ENCODE measurements at places on chromosomes 16 and 17.
A peak's percentile ranks its signal among the peaks of the same experiment; 100 is the strongest.

GRCh38 chr16:70756071-70756470 is 44.9 kb downstream of the VAC14 start:
- no peak for DNase-seq

- DNase-seq = no peak
Measured at GRCh38 chr16:70730031-70730430, 44.2 kb upstream of the MTSS2 start.

- DNase-seq = no peak
Measured at GRCh38 chr16:86126891-86127290, 227.9 kb downstream of the IRF8 start.

- DNase-seq = no peak
Measured at GRCh38 chr17:64627797-64628196, 34.3 kb downstream of the SMURF2 start.

DNA sequence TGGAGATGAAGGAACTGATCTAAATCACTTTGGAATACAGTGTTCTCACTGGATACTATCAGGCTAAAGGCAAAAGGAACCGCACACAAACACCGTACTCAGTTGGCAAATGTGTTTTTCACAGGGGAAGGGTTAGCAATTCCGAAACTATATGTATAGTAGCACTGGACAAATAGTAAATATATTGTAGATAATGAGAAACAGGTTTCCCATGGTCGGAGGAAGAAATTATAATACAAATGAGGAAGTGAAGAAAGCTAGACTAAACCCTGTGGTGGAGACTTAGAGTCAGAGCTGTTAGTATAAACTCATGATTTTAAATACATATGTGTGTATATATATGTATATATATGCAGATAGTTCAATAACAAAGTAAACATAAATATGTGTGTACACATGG is 414.1 kb upstream of the SALL1 start:
- DNase-seq = no peak

DNA sequence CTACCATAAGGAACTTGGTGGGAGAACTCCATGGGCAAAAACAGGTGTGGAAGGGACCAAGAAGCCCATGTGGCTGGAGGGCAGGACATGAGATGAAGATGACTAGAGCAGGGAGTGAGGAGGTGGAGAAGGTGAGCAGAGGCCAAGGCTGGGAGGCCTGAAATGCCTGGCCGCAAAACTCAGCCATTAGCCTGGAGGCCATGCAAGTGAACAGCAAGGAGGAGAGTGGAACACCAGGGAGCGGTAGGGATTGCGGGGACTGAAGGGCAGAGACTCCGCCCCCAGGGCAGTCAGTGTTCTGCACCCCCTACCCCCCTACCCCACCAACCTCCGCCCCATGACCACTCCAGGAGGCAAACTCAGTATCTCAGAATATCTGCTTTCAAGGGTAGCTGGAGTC is 17.0 kb downstream of the BCL7C start:
- no peak for DNase-seq

DNA sequence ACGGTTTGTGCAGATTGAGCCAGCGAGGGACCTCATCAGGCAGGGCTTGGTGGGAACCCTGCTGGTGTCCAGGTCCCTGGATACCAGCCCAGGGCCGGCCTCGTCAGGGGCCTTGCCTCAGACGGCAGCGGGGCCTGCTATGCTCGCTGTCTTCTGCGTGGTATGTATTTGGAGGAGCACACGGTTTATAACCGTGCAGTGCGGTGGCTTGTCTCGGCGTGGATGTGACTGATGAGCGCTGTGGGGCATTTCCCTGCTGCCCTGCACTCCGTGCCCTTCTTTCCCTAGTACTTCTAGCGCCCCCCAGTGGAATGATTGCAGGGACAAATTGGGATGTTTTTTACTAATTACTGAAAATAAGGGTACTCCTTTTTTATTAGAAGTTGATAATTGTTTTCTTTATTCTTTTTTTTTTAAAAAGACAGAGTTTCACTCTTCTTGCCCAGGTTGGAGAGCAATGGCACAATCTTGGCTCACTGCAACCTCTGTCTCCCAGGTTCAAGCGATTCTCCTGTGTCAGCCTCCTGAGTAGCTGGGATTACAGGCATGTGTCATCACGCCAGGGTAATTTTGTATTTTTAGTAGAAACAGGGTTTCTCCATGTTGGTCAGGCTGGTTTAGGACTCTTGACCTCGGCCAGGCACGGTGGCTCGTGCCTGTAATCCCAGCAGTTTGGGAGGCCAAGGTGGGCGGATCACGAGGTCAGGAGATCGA is 15.3 kb downstream of the TBCD start:
- DNase-seq = no peak

DNA sequence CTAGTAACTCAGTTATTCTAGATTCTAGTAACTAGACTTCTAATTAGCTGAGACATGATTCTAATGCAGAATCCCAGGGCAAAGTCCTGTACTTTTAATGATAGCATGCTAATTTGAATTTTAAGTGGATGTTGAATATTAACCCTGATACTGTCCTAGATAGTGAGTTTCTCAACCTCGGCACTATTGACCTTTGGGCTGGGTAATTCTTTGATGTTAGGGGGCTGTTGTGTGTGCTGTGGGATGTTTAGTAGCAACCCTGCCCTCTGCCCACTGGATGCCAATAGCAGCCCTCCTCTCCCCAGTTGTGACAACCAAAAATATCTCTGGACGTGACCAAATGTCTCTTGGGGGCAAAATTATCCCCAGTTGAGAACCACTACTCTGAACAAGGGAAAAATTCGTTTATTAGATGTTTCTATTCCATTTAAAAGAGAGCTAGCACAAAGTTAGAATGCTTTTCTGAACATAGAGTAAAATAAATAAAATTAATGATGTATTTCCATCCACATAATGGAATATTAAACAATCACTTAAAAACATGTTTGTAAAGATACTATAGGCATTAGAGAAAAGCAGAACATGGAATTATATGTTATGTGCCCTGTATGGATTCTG is 30.2 kb downstream of the SALL1 start:
- DNase-seq = peak; percentile 20

DNA sequence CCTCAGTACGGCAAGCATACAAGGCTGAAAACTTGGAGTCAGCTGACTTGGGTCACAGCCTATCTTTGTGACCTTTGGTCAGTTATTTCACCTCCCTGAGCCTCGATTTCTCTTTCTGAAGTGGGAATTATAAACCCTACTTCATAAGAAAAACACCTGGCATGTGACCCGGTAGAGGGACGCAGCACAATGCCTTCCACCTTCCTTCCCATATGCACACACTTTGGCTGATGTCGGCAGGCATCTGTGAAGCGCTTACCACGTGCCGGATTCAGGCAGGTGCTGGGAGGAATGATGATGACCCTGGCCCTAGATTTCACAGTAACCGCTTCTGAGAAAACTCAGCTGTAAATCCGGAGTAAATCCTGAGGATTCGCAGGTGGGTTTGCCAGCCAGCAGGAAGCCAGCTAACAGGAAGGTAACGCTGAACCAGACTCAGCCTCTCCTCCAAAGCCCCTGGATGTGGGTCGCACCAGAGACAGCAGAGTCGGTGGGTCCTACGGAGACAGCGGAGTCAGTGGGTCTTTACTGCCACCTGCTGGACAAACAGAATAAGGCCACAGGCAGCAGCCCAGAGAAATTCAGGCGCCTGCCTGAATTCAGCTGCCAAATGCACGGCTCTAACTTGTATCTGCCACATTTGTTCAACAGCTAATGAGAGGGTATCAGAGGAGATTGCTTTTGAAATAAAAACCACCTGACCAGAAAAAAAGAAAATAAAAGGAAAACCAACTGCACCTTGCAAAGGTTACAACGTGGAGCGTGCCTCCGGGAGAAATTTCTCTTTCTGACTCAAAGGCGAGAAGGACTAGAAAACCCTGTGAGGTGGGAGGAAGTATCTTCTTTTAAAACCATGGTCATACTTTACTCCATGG is 16.6 kb downstream of the COPRS start:
- no peak for DNase-seq

- no peak for DNase-seq
Measured at GRCh38 chr16:29804020-29804419, 2.3 kb upstream of the MAZ start.

- no peak for DNase-seq
Measured at GRCh38 chr17:80055597-80055996, 19.2 kb downstream of the CCDC40 start.

GRCh38 chr17:59892924-59893675 is at the start of the genes RPS6KB1 and TUBD1:
Gene RPS6KB1, plus strand, starts transcription at chr17:59893121. Its CDS starts 64 bp downstream, at chr17:59893185.
Gene TUBD1, minus strand, starts transcription at chr17:59892943. Its CDS starts 1,941 bp downstream, at chr17:59891002.
- DNase-seq = peak; percentile 97

- DNase-seq = no peak
Measured at GRCh38 chr17:50927287-50927686, 61.1 kb upstream of the TOB1 start.

DNA sequence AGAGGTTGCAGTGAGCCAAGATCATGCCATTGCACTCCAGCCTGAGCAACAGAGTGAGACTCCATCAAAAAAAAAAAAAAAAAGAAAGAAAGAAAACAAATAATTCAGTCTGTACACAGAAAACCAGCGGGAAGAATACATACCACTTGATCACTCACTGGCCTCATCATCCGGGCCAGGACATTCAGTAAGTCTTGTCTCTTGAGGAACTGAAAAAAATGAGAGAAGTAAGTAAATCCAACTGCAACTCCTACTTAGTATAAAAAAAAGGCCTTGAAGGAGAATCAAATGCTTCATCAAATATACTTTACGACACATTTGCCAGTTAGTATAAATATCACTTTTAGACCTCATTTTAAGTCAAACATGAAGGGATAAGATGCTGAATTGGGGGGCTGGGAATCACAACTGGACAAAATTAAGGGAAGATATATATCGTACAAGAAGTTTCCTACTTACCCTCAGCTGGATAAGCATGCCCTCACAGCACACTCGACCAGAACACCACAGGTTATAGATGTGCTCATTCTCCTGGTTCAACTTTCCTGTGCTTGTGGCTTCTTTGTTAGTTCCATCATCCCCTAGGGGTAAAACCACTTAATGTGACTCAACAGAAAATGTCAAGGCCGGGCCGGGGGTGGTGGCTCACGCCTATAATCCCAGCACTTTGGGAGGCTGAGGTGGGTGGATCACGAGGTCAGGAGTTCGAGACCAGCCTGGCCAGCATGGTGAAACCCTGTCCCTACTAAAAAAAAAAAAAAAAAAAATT is 12.4 kb downstream of the CCDC47 start:
- no peak for DNase-seq

- DNase-seq = no peak
Measured at GRCh38 chr16:68202091-68202519, 33.8 kb downstream of the ESRP2 start.

DNA sequence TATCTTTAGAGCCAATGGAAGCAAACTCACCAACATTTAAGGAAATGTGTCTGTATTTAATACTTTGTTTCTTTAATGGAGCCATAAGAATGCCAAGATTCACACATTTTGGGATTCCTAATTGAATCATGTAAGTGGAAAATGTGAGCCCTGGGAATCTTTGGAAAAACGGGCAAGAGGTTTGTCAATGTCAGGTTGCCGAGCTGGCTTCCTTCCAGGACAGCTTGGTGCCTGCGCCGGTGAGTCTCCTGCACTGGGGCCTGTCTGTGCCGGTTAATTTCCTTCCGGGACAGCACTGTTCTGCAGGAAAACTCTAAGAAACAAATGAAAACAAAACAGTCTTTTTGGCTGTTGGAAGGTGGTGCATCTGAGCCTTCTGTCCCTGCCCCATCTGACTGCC is 210.6 kb downstream of the HAPSTR1 start:
- no peak for DNase-seq

- no peak for DNase-seq
Measured at GRCh38 chr16:85461814-85462713, 151.1 kb upstream of the GSE1 start.

- no peak for DNase-seq
Measured at GRCh38 chr16:30967795-30968194, 10.2 kb downstream of the SETD1A start.

DNA sequence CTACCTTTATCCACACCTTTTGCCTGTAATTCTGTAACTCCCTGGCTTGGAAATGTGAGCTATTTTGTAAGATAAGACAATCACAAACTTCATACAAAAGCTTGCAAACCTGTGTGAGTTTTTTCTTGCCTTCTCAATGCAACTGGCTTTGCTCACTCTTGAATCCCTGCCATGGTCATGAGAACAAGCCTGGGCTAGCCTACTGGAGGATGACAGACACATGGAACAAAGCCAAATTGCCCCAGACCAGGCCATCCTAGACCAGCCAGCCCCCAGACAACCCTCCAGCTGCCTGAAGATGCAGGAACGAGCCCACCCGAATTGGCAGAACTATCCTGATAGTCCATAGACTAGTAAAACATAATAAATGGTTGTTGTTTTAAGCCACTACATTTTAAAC is 466.6 kb upstream of the ERCC4 start:
- DNase-seq = no peak

- DNase-seq = no peak
Measured at GRCh38 chr16:15950161-15950854, 892 bp downstream of the ABCC1 start.

GRCh38 chr17:35006345-35006744 is 26.0 kb downstream of the LIG3 start:
- no peak for DNase-seq

- DNase-seq = no peak
Measured at GRCh38 chr17:47643116-47643515, 6.6 kb upstream of the KPNB1 start.

DNA sequence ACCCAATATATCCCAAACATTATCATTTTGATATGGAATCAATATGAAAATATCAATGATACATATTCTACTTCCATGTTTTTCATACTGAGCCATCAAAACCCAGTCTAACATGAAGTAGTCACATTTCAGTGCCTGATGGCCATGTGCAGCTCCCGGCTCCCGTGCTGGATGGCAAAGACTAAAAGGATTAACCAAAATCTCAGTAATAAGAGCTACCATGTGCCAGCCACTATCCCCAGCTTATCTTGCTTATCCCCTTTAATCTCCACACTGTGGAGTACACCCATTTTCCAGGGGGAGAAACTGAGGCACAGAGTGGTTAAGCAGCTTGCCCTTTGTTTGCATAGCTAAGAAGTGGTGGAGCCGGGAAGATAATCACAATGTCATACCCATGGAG is 9.2 kb downstream of the CD300LG start:
- DNase-seq = no peak

DNA sequence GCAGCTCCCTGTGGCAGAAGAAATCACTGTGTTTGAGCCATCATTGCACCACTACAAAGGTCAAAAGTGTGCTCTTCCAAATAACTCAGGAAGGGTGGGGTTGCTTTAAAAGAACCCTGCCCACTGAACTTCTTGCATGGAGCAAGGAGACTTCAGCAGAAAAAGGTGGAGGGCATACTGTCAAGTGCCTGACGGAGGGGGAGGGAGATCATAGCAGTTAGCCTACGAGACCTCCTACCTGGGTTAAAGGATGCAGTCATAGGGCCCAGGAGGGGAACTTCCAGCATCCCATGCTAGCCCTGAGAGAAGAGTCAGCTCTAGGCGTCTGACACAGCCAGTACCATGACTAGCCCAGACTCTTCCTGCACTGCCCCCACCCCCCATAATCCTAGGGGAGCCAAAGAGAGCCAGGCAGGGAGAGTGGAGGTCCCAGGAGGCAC is 45.3 kb upstream of the MSI2 start:
- DNase-seq = no peak

GRCh38 chr16:55398762-55399161 is 74.8 kb downstream of the IRX6 start:
- DNase-seq = no peak

DNA sequence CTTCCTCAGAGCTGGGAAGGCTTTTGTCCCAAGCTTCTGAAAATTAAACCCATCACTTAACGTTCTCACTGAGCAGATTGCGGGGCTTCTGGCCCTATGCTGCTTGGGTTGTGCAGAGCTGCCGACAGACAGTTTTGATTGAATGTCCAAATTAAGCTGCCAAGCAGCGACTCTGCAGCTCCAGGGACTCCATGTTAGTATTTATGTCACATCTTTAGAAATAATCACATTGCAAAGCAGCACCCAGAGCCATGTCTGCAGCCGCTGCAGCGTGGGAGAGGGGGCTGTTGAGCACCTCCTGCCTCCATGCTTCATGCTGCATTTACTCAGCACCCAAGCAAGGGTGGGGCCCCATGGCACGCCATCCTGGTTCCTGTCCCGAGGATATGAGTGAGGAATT is 178.2 kb upstream of the CACNG3 start:
- DNase-seq = no peak

Data from vagina (tissue), 2 donors.